ENCODE measurements at places on chromosomes 1 and 21.

DNA sequence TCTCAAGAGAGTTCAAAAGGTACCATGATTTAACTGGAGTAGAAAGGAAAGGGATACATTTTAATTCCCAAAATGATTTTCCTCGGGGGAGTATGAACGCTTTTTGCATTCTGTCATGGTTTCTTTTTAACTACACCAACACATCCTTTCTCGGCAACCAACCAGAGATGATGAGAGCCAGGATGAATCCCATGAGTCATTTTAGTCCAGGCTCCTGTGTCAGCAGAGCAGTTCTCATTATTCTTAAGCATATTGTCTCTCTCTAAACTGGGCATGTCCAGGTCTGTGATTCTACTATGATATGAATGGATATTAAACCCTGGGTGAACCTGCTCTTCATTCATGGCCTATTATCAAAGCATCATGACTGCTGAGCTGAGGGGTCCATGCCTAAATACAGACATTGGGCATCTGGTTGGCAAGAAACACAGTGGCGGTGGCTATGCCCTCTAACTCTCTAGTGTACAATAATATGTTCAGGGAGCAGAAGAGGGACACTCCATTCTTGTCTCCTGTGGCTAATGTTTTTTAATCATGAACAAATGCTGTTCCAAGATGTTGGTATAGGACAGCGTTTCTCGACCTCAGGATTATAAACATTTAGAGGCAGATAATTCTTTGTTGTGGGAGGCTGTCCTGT, 124.3 kb upstream of the ESRRG start:
- DNase-seq, result peak; percentile 11

DNA sequence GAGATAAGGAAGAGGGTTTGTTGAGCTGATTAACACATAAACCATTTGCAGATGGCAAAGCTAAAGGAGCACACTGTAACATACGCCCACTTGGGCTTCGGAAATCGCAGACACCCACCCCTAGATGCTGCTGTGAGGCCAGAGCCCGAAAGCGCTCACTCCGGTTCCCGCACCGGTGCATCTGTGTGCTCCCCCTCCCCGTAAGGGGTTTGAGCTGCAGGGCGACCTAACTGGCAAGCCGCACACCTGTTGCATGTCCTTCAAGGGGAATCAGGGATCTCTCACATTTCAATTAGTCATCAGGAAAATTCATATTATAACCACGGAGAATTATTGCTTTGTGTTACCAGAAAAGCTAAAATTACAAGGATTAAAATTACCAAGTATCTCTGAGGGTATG, 1.4 kb upstream of the CFH start:
- no peak for DNase-seq

- DNase-seq, result no peak
Measured at GRCh38 chr1:236321101-236321500, 39.3 kb upstream of the ERO1B start.

- DNase-seq, result no peak
Measured at GRCh38 chr1:65527707-65528503, 107.4 kb downstream of the LEPR start.

GRCh38 chr21:43667191-43667904, 8.0 kb downstream of the RRP1B start:
- peak; percentile 61 for DNase-seq

GRCh38 chr21:39347537-39347936, 1.4 kb downstream of the HMGN1 start:
- no peak for DNase-seq

- DNase-seq, result peak; percentile 68
Measured at GRCh38 chr1:203197625-203198024, 11.1 kb upstream of the CHI3L1 start.

DNA sequence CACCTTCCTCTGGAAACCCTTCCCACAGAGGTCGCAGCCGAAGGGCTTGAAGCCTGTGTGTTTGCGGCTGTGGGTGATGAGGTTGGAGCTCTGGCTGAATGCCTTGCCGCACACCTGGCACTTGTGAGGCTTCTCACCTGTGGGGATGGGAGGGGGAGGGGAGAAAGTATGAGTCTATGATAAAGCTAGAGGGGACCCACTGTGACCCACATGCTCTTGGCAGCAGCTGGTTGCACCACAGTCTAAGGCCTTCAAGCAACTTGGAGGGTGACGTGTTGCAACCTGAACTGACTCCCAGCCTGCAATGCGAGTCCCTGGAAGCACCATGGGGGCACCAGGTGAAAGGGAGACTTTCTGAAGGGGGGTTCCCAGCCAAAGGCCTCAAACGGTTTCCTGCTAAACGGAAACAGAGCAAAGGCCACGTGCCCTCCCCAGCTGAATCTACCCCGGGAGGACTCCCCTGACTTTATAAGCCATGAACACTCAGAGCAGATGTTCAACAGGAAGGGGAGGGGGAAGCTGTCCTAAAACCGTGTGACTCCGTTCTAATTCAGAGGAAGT, 10.6 kb downstream of the GFI1 start:
- DNase-seq, result no peak

GRCh38 chr21:21559285-21560045, 561.3 kb downstream of the NCAM2 start:
- no peak for DNase-seq

DNA sequence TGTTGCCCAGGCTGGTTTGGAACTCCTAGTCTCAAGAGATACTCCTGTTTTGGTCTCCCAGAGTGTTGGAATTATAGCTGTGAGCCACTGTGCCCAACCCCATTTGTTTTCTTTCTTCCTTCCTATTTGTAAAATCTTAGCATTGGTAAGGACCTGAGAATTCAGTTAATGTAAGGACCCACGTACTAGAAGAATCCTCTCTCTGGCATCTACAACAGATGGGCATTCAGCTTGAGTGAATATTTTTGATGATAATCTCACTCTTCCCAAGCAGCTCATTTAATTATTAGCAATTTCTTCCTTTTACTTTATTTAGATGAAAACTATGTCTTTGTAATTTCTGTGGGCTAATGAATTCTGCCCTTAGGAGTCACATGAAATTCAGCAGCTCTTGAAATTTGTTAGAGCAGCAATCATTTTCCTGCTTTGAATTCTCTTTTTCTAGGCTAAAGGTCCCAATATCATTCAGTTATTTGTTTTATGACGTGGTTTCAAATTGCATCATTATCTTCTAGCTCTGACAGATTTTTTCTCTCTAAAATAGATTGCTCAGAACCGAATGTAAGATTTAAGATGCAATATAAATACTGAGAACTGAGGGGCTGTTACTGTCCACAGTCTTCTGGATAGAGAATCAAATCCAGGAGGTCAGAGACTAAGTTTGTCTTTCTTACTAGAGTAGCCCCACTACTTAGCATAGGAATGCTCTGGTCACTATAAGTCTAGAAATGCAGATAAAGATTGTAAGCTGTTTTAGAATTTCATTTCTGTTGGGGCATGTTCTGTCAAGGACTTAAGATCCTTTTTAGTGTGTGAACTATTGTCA, 59.4 kb downstream of the EPB41 start:
- DNase-seq, result peak; percentile 39

DNA sequence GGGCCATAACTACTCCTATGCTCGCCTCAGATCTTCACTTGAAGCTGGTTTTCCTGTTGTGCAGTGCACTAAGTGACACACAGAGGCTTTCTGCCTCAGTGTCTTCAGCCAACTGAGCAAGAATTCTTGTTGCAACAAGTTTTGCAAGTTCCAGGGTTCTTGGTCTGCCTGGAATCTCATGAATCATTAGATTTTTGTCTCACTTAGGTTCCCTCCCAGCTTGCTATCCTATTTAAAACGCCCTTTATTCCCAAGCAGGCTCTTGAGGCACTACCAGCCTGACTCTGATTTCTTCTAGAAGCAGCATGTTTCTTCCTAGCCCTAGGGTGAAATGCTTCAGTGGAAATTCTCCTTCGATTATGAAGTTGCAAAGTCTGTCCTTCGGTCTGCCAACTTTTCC, 158.8 kb downstream of the C1orf21 start:
- peak; percentile 26 for DNase-seq
